ENCODE measurements at places on chromosomes 12 and 14.
A peak's percentile ranks its signal among the peaks of the same experiment; 100 is the strongest.

- no peak for DNase-seq
Measured at GRCh38 chr12:43306066-43306465, 245.9 kb downstream of the ADAMTS20 start.

- DNase-seq, result peak; percentile 17
Measured at GRCh38 chr12:67269633-67270573, 745 bp downstream of the CAND1 start.

DNA sequence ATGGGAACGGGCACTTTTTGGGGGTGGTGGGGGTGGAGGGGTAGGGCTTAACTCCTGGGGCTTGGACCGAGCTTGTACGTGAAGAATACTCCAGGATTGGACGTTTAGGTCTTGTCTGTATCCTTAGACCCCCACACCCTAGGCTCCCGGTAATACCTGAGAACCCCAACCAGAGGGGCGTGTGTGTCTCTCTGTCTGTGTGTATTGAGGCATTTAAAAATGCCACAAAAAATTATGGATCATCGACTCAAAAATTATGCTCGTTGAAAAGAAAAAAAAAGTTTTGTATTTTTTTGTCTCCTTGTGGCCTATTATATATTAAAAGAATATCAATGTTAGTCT, 459 bp downstream of the PPFIBP1 start:
- no peak for DNase-seq

- peak; percentile 64 for DNase-seq
Measured at GRCh38 chr12:48002773-48003218, 1.5 kb downstream of the COL2A1 start.

DNA sequence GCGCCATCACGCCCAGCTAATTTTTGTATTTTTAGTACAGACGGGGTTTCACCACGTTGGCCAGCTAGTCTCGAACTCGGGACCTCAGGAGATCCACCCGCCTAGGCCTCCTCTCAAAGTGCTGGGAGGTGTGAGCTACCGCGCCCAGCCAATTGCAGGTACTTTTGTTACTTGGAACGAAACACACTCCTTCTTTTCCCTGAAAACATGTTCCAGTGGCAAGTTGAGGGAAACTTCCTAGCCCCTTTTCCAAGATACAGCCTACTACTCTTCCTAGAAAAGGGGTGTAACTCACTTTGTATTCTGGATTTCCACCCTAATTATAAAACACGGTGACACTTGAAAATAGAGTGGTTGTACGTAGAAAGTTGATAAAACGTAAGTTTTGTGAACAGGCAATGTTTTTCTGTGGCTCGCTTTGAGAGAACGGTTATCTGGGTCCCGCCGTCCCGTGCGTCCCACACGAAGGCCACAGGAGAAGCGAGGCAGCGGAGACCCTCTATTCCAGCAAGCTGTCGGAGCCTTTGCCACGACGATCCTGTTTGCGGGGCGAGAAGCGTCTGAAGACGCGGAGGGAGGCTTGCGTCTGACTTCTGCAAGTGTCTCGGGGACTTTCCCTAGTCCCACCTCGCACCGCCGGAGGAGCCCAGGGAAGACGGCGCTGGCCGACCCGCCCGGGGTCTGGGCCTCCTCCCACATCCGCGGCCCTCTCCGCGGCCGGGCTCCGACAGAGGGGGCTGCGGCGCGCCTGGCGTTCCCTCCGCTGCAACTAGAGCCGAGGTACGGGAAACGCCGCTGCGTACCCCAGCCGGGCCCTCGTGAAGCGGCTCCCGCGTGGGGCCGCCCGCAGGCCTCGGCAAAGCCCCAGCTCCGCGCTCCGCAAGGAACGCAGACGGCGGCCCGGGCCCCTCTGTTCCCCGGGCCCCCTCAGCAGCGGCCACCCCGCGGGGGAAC, 745 bp downstream of the CDCA4 start:
- no peak for DNase-seq

DNA sequence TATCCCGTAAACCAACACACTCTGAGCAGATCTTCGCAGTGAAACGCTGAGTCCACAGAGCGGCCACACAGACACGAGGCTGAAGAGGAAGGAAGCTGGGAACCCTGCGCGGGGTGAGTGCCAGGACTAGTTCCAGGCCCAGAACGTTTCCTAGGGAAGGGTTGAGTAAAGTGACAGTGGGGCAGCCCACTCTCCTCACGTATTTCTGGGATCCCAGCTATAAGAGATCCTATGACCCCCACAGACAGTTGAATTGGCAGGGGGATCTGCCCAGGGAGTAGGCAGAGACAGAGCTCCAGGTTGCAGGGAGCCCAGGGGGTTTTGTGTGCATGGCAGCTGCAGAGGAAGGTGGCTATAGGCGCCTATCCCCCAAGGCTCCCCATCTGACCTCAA, 51.1 kb downstream of the GTF2A1 start:
- DNase-seq, result no peak
